ENCODE measurements at places on chromosomes 6 and 20. TPM values are rescaled to one million over a fixed set of nuclear protein-coding genes. Genes with fewer than 3 reads are reported as not detected.

GRCh38 chr6:15511248-15512125 is 151.3 kb downstream of the DTNBP1 start:
- H3K36me3 ChIP-seq = no peaks in the 10 kb centered on the region
- no peak overlapping the region for H3K4me3 ChIP-seq
- H3K27me3 ChIP-seq = no peaks in the 10 kb centered on the region
- no peak overlapping the region for H3K27ac ChIP-seq

Gene SLC26A8
- not detected for total RNA-seq

DNA sequence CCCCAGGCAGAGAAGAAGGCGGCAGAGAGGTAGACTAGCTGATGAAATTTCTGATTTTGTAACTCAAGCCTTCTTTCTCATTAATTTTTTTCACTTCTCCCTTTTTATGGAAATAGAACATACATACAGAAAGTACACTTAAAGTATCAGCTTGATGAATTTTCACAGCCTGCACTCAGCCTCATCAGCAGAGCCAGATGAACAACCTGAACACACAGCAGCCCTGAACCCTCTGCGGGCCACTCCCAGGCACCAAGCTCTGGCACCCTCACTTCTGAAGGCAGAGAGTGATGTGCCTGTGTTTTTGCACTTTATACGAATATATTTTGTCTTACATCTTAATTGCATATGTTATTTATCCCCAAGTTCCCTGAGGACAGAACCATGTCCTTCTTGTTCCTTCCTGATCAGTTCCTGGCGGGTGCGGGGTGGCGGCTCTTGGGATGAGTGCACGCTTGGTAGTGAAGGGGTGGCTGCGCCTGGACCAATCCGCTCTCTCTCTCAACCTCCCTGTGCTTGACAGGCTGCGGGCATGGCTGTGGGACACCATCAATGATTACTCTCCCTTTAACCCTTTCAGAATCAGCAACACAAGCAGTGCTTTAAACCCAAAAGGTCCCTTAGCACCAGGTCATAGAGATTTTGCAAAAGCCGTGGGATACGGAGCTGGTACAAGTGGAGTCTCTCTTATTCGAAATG is 34.8 kb upstream of the AFDN start:
- H3K4me1 ChIP-seq = no peaks in the 10 kb centered on the region
- no peak overlapping the region for H3K4me3 ChIP-seq
- H3K27ac ChIP-seq = no peak overlapping the region

- H3K4me3 ChIP-seq = no peak overlapping the region
- H3K36me3 ChIP-seq = no peaks in the 10 kb centered on the region
- H3K27ac ChIP-seq = no peak overlapping the region
Measured at GRCh38 chr6:156662025-156662445, 115.1 kb upstream of the ARID1B start.

DNA sequence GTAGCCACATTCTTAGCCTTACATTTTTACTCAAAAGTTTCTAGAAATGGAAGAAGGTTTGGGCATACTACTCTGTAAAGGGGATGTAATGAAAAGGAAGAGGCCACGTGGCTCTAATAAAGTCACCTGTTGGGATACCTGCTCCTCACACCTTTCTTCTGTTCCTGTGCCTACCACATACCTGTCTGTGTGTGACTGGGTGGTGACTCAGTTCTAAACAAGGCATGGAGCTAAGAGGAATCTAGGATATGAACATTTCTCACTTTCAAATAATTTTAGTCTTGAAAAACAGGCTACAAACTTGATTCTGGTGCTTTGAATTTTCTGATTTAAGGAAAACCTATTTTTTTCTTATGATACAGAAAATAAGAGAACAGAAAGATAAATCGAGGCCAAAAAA is 363.6 kb downstream of the RFPL4B start:
- H3K4me3 ChIP-seq = no peak overlapping the region
- no peak for DNase-seq
- H3K36me3 ChIP-seq = no peaks in the 10 kb centered on the region
- no peak overlapping the region for H3K27ac ChIP-seq

Gene POLR3F
- 10.5 TPM for total RNA-seq

GRCh38 chr6:26173836-26174145 is 86.6 kb downstream of the HFE start:
- peak overlapping the region; percentile 97 for H3K27ac ChIP-seq
- H3K27me3 ChIP-seq = no peaks in the 10 kb centered on the region
- H3K36me3 ChIP-seq = no peaks in the 10 kb centered on the region
- H3K4me1 ChIP-seq = peaks cover 6% of the 10 kb centered on the region
- no peak overlapping the region for H3K4me3 ChIP-seq
- no peak for DNase-seq

- no peaks in the 10 kb centered on the region for H3K27me3 ChIP-seq
- H3K4me3 ChIP-seq = no peak overlapping the region
- DNase-seq = no peak
- H3K4me1 ChIP-seq = no peaks in the 10 kb centered on the region
- H3K27ac ChIP-seq = no peak overlapping the region
- H3K36me3 ChIP-seq = no peaks in the 10 kb centered on the region
Measured at GRCh38 chr6:40693768-40694167, 106.6 kb upstream of the LRFN2 start.

Gene KIF25
- total RNA-seq = not detected

GRCh38 chr6:53281518-53282215 is 67.1 kb downstream of the ELOVL5 start:
- no peak for DNase-seq
- H3K4me1 ChIP-seq = peaks cover 29% of the 10 kb centered on the region
- H3K36me3 ChIP-seq = peaks cover 24% of the 10 kb centered on the region
- H3K27ac ChIP-seq = no peak overlapping the region

Gene B3GAT2
- total RNA-seq = not detected

DNA sequence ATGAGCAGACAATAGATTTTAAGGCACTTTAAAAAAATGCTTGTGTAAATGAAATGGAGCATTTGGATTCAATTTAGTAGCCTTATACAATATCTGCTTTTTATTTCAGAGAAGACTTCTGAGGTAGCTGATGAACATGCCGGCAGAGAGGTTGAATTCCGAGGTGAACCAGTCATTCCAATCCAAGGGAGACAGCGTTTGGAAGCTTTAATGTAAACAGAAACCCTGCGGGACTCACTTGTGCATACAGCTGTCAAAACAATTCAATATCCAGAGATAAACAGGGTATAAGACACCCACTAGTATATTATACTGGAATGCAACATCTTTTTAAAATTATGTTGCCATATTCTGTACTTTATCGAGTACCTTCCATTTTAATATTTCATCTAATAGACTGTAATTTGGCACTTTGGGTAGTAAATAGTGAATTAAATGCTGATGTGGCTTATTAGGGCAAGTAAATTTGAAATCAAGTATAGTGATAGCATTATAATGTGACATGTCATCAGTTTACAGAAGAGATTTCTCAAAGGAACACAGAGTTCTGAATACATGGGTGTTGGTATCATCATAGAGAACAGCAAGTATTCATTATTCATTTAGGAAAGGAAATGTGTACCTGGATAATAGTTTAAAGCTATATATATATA is 347.7 kb downstream of the PRKN start:
- H3K4me1 ChIP-seq = peaks cover 20% of the 10 kb centered on the region
- no peak for DNase-seq
- no peak overlapping the region for H3K27ac ChIP-seq
- no peak overlapping the region for H3K4me3 ChIP-seq
- no peaks in the 10 kb centered on the region for H3K27me3 ChIP-seq
- H3K36me3 ChIP-seq = no peaks in the 10 kb centered on the region

Gene MYLK2
- total RNA-seq = 0.81 TPM

Gene LGSN
- not detected for total RNA-seq

GRCh38 chr20:49647550-49647949 is 66.1 kb downstream of the B4GALT5 start:
- DNase-seq = no peak
- peaks cover 9% of the 10 kb centered on the region for H3K4me1 ChIP-seq
- no peak overlapping the region for H3K4me3 ChIP-seq
- H3K27me3 ChIP-seq = no peaks in the 10 kb centered on the region

- H3K4me1 ChIP-seq = peaks cover 4% of the 10 kb centered on the region
- H3K4me3 ChIP-seq = no peak overlapping the region
- no peak overlapping the region for H3K27ac ChIP-seq
- no peaks in the 10 kb centered on the region for H3K27me3 ChIP-seq
- no peak for DNase-seq
Measured at GRCh38 chr20:48164566-48165400, 379.5 kb upstream of the SULF2 start.

GRCh38 chr20:57869951-57870315 is 160.1 kb upstream of the PMEPA1 start:
- peak; percentile 44 for DNase-seq
- H3K36me3 ChIP-seq = no peaks in the 10 kb centered on the region
- no peaks in the 10 kb centered on the region for H3K27me3 ChIP-seq
- no peak overlapping the region for H3K4me3 ChIP-seq
- H3K4me1 ChIP-seq = no peaks in the 10 kb centered on the region

Gene ZNF311
- 0.68 TPM for total RNA-seq

GRCh38 chr6:52504782-52505136 is 72.1 kb downstream of the TRAM2 start:
- H3K4me3 ChIP-seq = no peak overlapping the region
- peaks cover 7% of the 10 kb centered on the region for H3K36me3 ChIP-seq
- H3K27me3 ChIP-seq = no peaks in the 10 kb centered on the region
- peak overlapping the region; percentile 72 for H3K27ac ChIP-seq
- DNase-seq = no peak

- H3K27ac ChIP-seq = no peak overlapping the region
- DNase-seq = no peak
- H3K27me3 ChIP-seq = no peaks in the 10 kb centered on the region
- no peak overlapping the region for H3K4me3 ChIP-seq
Measured at GRCh38 chr20:19750907-19751636, 7.0 kb upstream of the RIN2 start.

DNA sequence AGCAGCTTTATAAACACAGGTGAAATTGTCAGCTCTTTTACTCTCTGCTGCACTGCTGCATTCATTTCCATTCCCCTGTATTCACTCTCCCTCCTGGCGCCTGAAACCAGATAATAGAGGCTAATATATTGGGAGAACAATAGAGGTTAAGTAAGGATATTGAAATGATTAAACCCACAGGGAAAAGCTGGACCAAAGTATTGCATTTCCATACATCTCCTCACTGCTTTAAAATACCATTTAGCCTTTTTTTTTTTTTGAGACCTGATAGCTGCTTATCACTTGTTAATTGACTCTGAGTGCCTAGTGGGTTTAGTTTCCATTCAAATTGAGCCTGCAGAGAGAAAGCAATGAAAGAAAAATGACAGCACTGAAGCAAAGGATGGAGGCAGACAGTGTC is 540.5 kb upstream of the IMPG1 start:
- H3K4me3 ChIP-seq = no peak overlapping the region
- H3K36me3 ChIP-seq = no peaks in the 10 kb centered on the region
- no peaks in the 10 kb centered on the region for H3K27me3 ChIP-seq
- no peaks in the 10 kb centered on the region for H3K4me1 ChIP-seq
- no peak overlapping the region for H3K27ac ChIP-seq

DNA sequence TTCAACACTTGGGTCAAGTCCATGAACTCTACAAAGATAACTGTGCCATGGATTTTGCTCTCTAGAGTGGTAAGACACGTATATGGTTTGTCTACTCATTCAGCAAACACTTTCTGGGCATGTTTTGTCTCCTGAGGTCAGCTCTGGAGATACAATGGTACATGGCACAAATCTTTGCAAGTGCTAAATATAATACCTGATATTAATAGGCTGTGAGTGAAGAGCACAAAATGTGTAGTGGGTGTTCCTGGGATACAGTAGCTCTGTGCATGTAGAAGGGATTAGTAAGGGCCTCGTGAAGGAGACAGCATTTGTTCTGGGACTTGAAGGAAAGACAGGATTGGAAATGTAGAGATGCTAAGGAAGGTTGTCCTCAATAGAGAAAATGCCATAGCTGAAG is 360.9 kb downstream of the BCKDHB start:
- H3K27me3 ChIP-seq = no peaks in the 10 kb centered on the region
- H3K4me1 ChIP-seq = no peaks in the 10 kb centered on the region
- no peak for DNase-seq
- H3K36me3 ChIP-seq = no peaks in the 10 kb centered on the region

DNA sequence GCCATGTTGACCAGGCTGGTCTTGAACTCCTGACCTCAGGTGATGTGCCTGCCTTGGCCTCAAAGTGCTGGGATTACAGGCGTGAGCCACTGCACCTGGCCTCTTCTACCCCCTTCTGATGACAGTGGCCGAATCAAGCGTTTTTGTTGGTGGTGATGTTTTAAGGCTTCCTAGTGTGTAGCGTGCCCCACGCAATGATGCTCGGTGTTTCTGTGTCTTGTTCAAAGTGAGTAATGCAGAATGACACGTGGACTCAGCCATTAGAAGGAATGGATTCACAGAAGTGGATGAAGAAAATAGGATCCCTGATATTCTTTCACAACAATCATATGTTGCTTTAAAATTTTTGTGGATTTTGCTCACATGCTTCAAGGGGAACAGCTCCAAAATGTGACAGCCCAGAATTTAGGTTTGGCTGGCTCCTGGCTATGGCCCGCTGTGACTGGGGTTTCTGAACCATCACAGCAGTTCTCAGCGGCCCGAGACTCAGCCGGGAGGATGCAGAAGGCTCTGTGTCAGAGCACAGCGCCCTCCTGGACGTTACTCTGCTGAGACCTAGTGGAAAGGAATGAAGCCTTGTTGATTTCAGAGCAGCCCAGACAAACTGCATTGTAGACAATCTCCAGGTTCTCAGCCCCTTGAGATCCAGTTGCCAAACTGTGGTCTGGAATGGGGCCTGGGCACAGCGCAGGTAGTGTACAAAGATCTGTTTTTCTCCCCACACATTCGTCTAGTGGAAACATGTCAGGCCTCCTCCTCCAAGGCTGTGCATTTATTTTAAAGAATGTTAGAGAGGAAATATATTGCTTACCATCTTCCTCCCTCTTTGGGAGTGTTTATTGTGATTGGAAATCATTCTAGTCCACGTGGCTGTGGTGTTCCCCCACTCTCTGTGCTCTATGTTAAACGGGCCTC is 57.6 kb upstream of the TIAM2 start:
- no peak overlapping the region for H3K27ac ChIP-seq
- H3K4me1 ChIP-seq = peaks cover 15% of the 10 kb centered on the region
- H3K4me3 ChIP-seq = no peak overlapping the region
- no peak for DNase-seq
- no peaks in the 10 kb centered on the region for H3K36me3 ChIP-seq
- H3K27me3 ChIP-seq = no peaks in the 10 kb centered on the region

DNA sequence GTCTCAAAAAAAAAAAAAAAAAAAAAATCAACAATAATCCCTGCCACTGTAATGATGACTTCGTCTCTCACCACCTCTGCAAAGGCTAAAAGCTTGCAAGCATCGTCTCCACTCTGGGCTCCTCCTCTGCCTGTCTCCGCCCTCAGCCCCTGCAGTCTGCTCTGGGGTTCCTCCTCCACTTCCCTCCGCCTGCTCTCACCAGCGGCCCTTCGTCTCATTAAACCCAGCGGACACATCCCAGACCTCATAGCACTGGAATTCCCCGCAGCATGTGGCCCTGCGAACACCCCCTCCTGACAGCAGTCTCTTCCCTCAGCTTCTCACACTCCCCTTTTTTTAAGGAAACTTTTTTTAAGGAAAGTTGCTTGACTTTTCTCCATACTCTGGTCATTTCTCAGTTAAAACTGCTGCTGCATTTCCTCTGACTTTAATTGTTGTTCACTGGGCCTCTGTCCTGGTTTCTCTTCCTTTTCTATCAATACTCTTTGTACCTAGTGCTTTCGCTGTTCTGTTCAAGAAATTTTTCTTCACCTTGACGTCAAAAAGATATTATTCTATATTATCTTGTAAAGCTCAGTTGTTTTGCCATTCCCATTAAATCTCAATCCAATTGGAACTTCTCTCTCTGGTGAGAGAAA is 70.9 kb upstream of the PLEKHG1 start:
- H3K4me1 ChIP-seq = peaks cover 31% of the 10 kb centered on the region
- H3K27ac ChIP-seq = peak overlapping the region; percentile 77
- DNase-seq = peak; percentile 91
- no peaks in the 10 kb centered on the region for H3K36me3 ChIP-seq
- H3K4me3 ChIP-seq = no peak overlapping the region

All from sigmoid colon (tissue), 7 donors.